Effector memory CD4-positive, alpha-beta T cell (primary cell): ENCODE measurements at places on chromosomes 2 and 18.

DNA sequence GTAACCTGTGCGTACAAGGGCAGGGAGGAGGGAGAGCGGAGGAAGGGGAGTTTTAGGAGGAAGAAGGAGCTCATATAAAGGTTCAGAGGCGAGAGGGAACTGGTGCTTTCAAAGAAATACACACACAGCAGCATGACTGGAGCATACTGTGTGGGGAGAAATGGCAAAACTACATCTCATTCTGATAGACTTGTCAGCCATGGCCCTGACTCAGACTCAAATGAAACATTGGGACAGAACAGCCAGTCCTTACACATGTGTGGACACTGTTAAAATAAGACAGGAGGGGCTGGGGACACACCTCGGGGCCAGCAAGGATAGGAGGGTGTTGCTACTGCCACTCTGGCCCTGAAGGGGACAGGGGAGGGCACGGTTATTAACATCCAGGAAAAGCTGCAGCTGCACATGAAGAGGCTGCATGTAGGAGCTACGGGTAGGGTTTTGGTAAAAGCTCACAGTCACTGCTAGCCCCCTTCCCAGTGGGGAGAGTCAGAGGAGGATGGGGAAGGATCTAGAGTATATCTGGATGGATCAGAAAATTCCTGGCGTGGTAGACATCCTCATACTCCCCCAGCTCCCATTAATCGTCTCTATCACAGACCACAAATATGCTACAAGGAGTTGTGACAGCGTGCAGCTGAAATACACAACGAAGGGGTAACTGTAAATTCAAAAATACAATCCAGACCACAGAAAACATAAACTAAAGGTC lies 110.5 kb downstream of the GATA6 start:
- no peak for DNase-seq

GRCh38 chr2:196101325-196101991 lies 32.8 kb upstream of the DNAH7 start:
- DNase-seq: no peak

- DNase-seq: no peak
Observed at GRCh38 chr2:54557211-54557600, 101.1 kb downstream of the SPTBN1 start.

DNA sequence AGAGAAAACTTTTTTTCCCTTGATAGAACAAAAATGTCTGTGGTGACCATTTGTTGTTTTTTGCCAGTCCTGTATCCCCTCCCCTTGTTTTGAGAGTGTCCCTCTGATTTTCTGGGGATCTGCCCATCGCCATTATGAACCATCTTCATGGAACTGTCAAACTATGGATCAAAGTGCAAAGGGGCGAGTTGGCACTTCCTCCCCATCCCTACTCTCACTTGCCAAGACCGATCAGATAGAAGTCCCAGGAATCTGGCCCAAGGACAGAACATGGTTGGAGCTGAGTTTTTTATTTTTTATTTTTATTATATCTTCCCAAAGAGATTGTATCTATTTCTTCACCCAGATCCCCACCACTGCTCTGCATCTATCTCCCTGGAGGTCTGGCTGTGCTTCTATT lies 221.4 kb downstream of the IKZF2 start:
- DNase-seq: no peak

DNA sequence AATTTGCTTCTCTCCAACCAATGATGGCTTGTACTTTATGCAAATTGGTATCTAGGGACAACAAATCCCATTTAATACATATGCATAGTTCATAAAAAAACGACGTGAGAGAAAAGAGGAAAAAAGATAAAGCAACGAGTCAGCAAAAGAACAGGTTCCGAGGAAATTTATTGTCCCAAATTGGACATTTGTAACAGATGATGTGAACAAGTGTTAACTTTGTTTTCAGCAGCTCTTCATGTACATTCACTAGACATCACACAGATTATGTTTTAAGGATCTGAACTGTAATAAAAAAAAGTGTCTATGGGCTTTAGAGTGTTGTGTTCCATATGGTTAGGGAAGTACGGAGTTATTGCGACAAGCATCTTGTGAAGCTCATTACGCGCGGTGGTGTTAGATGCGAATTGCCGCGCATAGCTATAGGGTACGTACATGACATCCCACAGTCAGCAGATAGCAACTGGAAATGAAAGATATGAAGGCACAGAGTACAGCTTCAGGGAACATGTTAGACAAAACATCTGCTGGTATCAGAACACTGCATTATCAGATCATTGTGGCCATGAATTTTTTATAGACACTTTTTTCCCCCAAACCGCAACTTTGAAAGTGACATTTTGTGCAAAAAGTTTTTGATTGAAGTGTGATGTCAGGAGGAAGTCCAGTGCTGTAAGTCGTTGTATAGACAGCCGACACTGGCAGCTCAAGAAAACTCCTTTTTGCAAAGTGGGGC lies 1073.1 kb upstream of the FANCL start:
- no peak for DNase-seq

- peak; percentile 11 for DNase-seq
Observed at GRCh38 chr2:238287737-238288649, at the start of gene PER2. Gene PER2, minus strand, starts transcription at chr2:238288610. Its CDS starts 10,674 bp downstream, at chr2:238277936.

- no peak for DNase-seq
Observed at GRCh38 chr2:70768590-70769085, 638 bp upstream of the ADD2 start.

DNA sequence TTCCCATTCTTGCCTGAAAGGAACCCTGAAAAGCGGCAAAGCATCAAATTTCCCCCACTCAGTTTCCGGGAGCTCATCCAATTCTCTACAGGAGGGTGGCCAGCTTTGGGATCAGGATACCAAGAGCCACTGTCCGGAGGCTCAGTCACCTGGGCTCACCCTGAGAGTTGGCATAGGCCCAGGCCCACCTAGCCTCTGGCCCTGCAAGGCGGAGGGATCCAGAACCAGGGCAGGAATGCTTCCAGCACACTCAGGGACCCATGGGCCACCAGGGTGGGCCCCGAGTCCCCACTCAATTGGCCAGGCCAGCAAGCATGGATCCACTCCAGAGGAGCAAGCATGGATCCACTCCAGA lies 432.9 kb upstream of the MYT1L start:
- DNase-seq: no peak

DNA sequence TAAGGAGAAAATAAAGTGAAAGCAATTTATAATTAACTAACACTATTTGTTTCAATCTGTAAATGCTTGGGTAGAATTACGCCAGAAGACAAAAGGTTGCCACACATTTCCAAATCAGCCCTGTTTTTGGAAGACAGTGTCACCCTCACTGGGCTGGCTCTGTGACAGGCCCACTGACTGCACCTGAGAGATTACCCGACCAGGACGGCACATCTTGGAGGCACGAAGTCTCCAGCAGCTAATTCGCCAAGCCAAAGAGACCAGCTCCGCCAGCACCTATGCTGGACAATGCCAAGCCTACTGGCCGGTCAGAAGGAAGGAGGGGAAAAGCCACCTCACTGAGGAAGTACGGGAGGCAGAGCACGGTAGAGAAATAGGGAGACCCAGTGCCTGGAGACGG lies 61.9 kb downstream of the CYB5A start:
- no peak for DNase-seq

GRCh38 chr2:98807221-98807620 lies 76.3 kb upstream of the MGAT4A start:
- DNase-seq: no peak

- DNase-seq: no peak
Observed at GRCh38 chr2:42339191-42339912, 21.7 kb downstream of the COX7A2L start.

DNA sequence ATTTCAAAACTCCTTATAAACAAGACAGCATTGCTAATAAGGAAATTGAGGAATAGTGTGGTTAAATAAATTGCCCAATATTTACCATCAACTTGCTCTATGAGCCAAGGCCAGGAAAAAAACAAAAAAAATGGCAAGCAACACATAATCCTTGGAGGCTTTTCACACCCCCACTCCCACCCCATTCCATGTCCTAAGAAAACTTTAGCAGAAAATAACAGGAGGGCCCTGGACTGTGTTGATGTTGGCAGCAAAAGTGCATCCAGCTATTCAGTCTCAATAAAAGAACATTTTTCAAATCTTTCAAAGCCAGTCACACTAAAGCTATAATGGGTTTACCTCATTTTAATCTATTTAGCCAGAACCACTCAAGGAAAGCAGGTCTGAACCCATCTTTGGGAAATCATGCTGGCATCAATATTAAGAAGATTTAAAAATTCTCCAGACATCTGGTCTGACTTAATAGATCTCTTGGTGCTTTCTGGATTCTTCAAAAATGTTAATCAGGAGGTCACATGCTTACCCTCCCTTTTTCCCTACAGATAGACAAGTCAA lies 34.6 kb upstream of the STK17B start:
- no peak for DNase-seq

DNA sequence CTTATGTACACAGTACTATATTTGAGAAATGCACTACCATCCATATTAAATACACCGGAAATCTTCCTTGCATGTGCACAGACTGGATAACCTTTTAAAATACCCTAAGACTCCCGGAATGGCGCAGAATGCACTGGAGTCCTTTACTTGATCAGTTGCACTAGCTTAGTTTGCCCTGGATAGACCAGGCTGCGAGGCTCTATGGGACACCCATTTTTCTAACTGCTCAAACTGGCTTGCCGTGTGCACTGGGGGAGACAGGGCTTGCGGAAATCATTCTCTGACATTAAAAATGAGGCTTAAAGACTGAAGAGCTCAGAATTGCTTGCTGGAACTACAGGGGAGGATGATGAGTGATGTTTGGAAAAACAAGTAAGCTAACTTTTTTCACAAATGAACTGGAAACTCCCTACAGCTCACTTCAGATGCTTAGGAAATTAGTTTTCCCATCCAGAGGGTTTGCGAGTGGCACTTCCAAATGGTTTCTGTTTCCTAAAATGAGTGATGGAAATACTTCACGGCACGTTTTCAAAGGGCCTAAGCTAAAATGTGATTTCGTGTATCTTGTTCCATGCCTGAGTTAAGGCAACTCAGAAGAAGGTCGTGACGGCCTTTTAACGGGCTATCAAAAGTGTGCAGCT lies 2.7 kb downstream of the NCK2 start:
- DNase-seq: no peak

- DNase-seq: no peak
Observed at GRCh38 chr18:72822202-72822601, 45.6 kb downstream of the NETO1 start.

- no peak for DNase-seq
Observed at GRCh38 chr18:48885266-48885923, 65.4 kb downstream of the SMAD7 start.
